ENCODE measurements at places on chromosomes 1 and 21. TPM values are rescaled to one million over a fixed set of nuclear protein-coding genes. Genes with fewer than 3 reads are reported as not detected.

PTGFRN gene
- total RNA-seq = 0.38 TPM

TTC34 gene
- 1.1 TPM for total RNA-seq

KIF26B gene
- 0.28 TPM for total RNA-seq

GPR161 gene
- 0.44 TPM for total RNA-seq

CRYAA gene
- not detected for total RNA-seq

UBQLN4 gene
- total RNA-seq = 40.3 TPM

TMEM125 gene
- total RNA-seq = not detected

WDTC1 gene
- total RNA-seq = 28.9 TPM

BMP8B gene
- total RNA-seq = 0.47 TPM

AZIN2 gene
- 7.8 TPM for total RNA-seq

USH2A gene
- total RNA-seq = not detected

ARMH1 gene
- total RNA-seq = 17.2 TPM

CELA3B gene
- not detected for total RNA-seq

AGT gene
- not detected for total RNA-seq

GOLT1A gene
- total RNA-seq = not detected

PPP1R12B gene
- total RNA-seq = 20.3 TPM

TDRD10 gene
- not detected for total RNA-seq

VWA5B1 gene
- total RNA-seq = not detected

KLHL20 gene
- total RNA-seq = 25.0 TPM

TMEM82 gene
- not detected for total RNA-seq

HJV gene
- not detected for total RNA-seq

KIAA1614 gene
- 0.12 TPM for total RNA-seq

SLC9C2 gene
- total RNA-seq = not detected

SPRR4 gene
- total RNA-seq = not detected

LCA5L gene
- total RNA-seq = not detected

TNFSF4 gene
- 0.47 TPM for total RNA-seq

C1QTNF12 gene
- total RNA-seq = 2.6 TPM

GPR37L1 gene
- total RNA-seq = not detected

DCST1 gene
- not detected for total RNA-seq

LRRC8B gene
- total RNA-seq = 15.7 TPM

TMEM52 gene
- not detected for total RNA-seq

KCNJ15 gene
- not detected for total RNA-seq

PROK1 gene
- not detected for total RNA-seq

PAX7 gene
- total RNA-seq = not detected

SAMSN1 gene
- 126 TPM for total RNA-seq

GJC2 gene
- total RNA-seq = 1.1 TPM

GNAT2 gene
- total RNA-seq = not detected

G0S2 gene
- 0.70 TPM for total RNA-seq

PHLDA3 gene
- 23.5 TPM for total RNA-seq

OR2T35 gene
- not detected for total RNA-seq

FMO4 gene
- 0.91 TPM for total RNA-seq

SPATA45 gene
- not detected for total RNA-seq

ETV3L gene
- not detected for total RNA-seq

SMAP2 gene
- 145 TPM for total RNA-seq

ARHGAP30 gene
- total RNA-seq = 273 TPM

CDC42BPA gene
- total RNA-seq = 1.3 TPM

ADORA1 gene
- total RNA-seq = not detected

LEPR gene
- 2.2 TPM for total RNA-seq

RHD gene
- not detected for total RNA-seq

MIXL1 gene
- not detected for total RNA-seq

NAV1 gene
- total RNA-seq = 1.4 TPM

ALG14 gene
- total RNA-seq = 2.8 TPM

RCOR3 gene
- total RNA-seq = 43.5 TPM

SYT14 gene
- not detected for total RNA-seq

GJA4 gene
- total RNA-seq = not detected
